IMR-90 (cell line): ENCODE measurements at places on chromosomes 13 and 19. TPM values are rescaled to one million over a fixed set of nuclear protein-coding genes. Genes with fewer than 3 reads are reported as not detected.

The PEAK3 gene
- under 0.01 TPM in 1 of 2 replicates, not detected in the other for total RNA-seq

The FLT3LG gene
- 0.56 and 0.90 TPM in 2 replicates for total RNA-seq

The SIAH3 gene
- total RNA-seq, result not detected in 2 replicates

The CCDC122 gene
- total RNA-seq, result 0.72 and 1.9 TPM in 2 replicates

The ZNF222 gene
- 7.0 and 8.6 TPM in 2 replicates for total RNA-seq

The RFXAP gene
- 0.54 and 0.83 TPM in 2 replicates for total RNA-seq

The KLK3 gene
- total RNA-seq, result not detected in 2 replicates

The ZNF429 gene
- 4.3 and 5.3 TPM in 2 replicates for total RNA-seq

The SMIM44 gene
- total RNA-seq, result not detected in 2 replicates

The SPC24 gene
- 68.3 and 97.5 TPM in 2 replicates for total RNA-seq

The GPR12 gene
- not detected in 2 replicates for total RNA-seq

The CRB3 gene
- total RNA-seq, result not detected in 2 replicates

The ATP1A3 gene
- under 0.01 TPM in 2 replicates for total RNA-seq

The PALM gene
- total RNA-seq, result 2.2 TPM in 2 replicates
